ENCODE measurements at places on chromosomes 7 and 10.

GRCh38 chr7:78443811-78444210 lies 645.2 kb downstream of the PHTF2 start:
- DNase-seq: no peak

DNA sequence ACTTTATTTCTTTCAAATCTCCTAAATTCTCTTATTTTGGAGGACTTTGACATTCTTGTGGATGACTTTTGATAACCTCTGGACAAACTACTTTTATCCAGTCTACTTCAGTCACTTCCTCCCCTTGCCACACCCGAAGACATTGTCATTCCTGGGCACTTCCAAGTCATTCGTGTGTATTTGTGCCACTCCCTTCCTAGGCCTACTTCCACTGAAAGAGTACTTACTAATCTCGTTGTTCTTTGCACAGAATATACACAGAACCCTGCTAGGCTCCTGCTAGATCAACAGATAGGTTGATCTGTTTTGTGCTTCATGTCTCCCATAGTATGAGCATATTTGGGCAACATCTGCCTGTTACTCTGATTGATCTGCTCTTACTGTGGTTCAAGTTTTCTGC lies 355.4 kb downstream of the HGF start:
- no peak for DNase-seq

- no peak for DNase-seq
These were observed 34.4 kb downstream of the UBTD1 start for GRCh38 chr10:97532935-97533671.

DNA sequence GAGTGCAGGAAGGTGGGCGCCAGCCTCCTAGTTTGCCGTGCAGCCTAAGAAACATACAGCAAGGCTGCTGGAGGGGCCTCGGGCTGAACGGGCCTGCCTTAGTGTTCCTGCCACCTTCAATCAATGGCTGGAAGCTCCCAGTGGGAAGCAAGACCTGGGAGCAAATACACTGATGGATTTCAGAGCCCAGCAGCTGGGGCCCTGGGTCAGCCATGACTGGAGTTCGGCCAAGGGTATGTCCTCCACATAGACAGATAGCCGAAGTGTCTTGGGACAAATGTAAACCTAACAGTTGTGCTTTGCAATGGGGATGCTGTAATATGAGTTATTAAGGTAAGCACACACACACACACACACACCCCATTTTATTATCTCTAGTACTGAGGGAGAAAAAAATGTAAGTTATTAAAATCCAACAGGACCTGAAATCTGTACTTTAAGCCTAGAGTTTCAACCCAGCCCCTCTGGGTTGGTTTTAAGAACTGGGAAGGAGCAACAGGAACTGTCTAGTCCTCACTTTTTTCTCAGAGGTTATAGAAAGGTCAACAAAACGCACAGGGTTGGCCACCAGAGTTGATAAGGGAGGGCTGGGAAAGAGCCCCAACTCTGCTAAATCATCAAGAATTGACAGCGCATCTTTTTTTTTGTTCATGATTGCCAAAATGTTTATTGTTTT lies 50.0 kb upstream of the CELF2 start:
- DNase-seq: peak; percentile 40

DNA sequence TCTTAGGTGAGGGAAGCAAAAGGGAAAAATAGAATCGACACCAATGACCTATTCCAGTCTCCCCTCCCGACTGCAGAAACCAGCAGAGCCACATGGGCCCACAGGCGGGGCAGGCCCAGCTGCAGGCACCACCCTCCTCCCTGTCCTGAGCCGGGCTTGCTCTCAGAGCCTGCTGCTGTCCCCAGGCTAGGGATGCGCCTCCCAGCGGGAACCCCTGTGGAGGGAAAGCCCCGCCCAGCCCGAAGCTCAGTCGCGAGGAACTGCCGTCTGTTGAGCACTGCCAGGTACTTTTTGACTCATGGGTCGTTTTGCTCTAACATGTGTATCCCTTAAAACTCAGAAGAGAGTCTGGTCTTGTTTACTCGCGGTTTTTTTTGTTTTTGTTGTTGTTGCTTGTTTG lies 124.5 kb upstream of the RET start:
- no peak for DNase-seq

DNA sequence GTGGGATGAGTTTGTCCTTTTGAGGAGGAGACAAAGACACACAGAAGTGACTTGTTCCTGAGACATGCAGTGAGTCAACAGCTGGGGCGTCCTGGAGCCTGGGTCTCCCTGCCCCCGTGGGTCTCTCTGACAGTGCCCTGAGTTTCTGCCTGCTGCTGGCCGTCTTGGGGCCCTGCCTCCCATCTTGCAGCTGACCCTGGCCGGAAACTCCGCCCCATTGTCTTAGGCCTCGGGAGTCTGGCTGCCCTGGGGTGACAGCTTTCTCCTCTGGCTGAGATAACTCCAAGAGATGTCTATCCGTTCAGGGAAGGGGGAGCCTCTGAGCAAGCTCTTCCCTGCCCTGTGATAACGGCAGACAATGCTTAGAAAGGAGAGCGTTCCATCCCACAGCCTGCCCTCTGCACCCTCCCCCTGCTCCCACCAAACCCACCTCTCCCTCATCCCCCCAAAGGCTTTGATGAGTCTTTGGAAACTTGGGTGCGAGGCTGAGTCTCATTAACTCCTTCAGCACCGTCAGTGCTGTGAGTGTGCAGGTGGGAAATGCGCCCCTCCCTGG lies 69.5 kb upstream of the PODXL start:
- no peak for DNase-seq

DNA sequence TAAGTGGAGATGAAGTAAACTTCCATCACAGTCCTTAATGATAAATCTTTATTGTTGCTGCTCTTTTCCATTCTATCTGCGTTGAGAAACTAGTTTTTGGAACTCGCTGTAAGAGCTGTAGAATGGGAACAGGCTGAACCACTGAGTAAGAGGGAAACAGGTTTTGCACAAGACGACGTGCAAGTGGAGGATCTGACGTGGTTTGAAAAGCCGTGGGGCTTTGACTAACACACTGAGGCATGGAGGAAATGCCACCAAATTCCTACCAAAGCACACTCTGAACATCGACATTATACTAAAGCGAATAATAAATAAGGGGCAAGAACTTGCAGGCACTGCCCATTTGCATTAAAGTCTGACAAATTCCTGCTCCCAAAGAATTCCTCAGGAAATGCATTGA lies 160.6 kb downstream of the KLF6 start:
- DNase-seq: no peak

- no peak for DNase-seq
These were observed 189.6 kb downstream of the AUTS2 start for GRCh38 chr7:69787736-69788431.

- no peak for DNase-seq
These were observed 806.3 kb upstream of the CELF2 start for GRCh38 chr10:10211409-10211808.

DNA sequence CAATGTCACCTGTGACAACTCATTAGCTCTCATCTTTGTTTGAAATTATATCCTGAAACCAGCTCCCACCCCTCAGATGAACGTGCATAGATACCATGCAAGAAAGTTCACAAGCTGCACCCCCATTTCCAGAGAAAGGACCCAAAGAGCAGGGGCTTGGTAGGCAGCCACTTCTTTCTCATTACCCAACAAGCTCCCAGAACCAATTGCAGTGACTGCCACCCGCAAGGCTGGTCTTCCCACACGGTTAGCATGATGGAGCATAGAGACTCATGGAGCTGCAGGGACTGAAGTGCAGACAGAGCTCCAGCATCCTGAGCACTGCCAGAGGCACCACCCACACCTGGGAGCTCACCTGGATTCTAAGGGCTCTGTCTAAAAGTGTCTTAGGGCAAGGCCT lies 28.5 kb downstream of the FRMPD2 start:
- no peak for DNase-seq

DNA sequence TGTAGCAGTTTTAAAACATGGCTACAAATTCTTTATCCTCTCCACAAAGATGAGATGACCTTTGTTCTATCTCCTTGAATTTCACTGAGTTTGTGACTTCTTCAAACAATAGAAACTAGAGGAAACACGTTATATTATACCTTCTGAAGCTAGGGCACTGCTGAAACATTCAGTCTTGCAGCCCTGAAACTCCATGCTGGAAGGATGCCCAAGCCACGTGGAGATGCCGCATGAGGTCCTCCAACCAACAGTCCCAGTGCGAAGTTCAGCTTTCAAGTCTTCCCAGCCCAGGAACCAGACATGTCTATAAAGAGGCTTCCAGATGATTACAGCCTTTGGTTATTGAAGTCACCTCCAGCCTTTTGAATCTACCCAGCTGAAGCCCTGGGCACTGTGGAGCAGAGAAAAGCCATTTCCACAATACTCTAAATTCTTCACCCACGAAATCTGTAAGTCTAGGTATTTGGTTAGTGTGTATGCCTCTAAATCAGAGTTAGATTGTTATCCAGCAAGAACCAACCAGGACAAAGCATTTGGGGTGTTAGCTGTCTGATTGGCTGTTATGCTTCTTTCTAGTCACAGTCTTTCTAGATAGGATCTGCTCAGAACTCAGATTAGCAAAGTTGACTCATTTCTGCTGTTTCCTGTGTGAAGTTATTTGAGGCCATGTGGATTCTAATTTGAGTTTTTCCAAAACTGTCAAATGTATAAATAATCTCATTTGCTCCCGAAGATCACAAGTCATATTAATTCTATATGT lies 186.5 kb upstream of the TMEM72 start:
- no peak for DNase-seq

DNA sequence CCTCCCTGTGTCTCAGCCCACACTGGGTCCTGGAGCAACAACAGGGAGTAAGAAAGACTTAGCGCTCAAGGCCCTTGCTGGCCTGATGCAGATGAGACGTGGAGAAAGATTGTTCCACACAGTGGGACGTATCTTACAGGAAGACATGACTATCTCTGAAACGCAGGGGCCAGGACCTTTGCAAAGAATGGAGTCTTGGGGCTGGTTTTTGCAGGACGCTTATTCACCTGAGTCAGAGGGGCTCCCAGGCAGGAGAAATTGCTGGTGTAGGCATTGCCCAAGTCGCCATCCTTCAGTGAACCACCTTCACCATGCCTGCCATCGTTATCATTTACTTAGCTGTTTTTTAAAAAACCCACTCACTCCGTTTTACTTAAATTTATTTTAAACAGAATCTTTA lies 11.8 kb upstream of the GDF10 start:
- DNase-seq: no peak

GRCh38 chr7:5774790-5775189 lies 6.7 kb downstream of the RNF216 start:
- no peak for DNase-seq

DNA sequence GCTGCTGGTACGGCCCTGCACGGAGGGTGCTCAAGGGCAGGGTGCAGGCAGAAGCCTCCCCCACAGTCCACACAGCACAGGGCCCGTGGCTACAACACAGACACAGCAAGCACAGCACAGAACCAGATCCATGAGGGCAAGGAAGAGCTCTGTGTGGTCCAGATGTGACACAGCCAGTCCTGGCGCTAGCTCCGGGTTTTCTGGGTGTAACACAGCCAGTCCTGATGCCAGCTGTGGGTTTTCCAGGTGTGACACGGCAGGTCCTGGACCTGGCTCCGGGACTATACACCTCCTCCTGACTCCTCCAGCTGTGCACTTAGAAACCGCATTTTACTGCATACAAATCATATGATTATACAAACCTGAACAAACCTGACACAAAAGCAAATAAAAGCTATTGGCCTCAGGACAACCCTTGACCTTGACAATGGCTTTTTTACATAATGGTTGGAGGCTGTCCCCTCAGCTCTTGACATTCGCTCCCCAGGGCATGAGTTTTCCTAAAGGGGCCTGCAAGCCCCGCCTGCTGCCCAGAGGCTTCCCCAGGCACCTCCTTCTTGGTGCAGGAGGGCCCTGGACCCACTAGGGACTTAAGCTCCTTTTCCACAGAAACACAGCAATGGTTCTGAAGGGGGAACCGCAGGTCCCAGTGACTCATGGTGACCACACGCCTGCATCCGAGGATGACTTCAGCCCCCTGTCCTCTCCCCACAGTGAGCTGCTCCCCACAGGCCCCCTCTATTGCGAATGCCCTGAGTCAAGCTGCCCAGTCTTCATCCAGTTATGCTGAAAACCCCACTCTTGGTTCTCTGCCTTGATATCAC lies 209.6 kb downstream of the PTPRN2 start:
- DNase-seq: no peak

DNA sequence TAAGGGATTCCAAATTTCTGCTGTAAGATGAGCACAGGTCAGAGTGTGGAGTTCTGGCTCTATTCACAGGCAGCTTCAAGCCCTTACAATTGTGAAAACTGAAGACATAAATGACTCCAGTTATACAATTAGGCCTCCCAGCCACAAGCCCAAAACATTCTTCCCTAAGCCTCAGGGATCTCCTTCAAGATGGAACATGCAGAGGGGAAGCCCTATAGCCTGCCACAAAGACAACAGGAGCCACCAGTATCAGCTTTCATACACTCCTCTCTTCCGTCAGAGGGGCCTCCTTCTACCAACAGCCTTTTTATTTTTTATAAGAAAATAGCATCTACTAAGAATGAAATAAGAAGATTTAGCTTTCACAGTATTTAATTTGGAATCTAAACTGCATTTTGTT lies 46.5 kb downstream of the DLD start:
- no peak for DNase-seq

GRCh38 chr7:91463330-91463729 lies 199.1 kb downstream of the FZD1 start:
- DNase-seq: no peak

DNA sequence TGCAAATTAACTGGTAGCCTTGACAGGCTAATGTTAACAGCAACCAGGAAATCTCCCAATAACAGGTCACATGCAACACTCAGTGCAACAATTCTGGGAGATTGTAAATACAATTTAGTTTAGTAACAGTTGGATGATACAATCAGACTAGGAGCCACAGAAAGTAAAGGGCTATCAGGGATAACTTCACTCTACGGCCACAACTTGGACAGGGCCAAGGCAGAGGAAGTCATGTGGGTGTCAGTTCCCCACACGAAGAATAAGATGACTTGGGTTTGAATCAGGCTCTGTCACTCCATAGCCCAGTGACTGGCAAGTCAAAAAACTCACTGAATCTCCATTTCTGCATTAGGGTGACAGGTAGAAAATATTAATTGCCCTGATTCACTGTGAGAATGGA lies 217.3 kb upstream of the CCDC6 start:
- DNase-seq: no peak

DNA sequence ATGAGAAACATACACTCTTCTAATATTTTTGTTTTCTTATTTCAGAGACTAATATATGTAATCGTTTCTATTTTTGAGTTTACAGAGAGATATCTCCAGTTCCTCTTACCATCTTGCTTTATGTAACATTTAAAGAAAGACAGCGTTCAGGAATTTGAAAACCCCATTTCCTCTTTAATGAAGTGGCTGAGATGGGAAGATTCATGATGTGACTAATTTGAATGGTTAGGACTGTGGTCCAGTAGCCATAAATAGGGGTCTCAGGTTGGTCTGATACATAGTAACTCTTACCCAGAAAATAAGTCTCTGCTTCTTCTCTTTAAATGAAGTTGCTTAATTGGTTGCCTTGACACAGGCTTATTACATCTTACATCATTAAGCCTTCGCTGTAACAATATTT lies 6.9 kb downstream of the KMT2E start:
- DNase-seq: no peak
